ENCODE measurements at places on chromosomes 11 and 22.

- no peak for DNase-seq
Observed at GRCh38 chr11:108975641-108976071, 310.8 kb downstream of the DDX10 start.

- peak; percentile 91 for DNase-seq
Observed at GRCh38 chr22:50326956-50327710, at the start of gene DENND6B. TSS of gene DENND6B (minus strand) at chr22:50327012. CDS start at chr22:50326988, 24 bp downstream.

GRCh38 chr11:9516113-9516512 lies 55.3 kb downstream of the ZNF143 start:
- no peak for DNase-seq

DNA sequence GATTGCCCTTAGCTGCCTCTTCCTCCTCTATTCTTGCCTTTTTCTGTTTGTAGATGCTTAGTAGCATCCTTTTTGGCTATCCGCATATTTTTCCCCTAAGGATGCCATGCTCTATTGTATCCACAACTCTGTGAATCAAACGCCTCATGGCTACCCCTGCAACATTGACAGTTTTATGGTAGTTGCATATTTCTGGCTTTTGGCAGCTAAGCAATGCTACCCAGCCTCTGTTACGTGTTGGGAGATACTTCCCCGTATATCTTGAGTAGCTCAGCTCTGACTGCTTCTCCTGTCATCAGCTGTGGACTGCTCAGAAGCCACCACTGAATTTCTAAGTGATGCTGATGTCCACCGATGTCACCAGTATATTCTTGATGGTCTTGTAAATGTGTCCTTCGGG lies 15.1 kb upstream of the SLC3A2 start:
- DNase-seq, result no peak

DNA sequence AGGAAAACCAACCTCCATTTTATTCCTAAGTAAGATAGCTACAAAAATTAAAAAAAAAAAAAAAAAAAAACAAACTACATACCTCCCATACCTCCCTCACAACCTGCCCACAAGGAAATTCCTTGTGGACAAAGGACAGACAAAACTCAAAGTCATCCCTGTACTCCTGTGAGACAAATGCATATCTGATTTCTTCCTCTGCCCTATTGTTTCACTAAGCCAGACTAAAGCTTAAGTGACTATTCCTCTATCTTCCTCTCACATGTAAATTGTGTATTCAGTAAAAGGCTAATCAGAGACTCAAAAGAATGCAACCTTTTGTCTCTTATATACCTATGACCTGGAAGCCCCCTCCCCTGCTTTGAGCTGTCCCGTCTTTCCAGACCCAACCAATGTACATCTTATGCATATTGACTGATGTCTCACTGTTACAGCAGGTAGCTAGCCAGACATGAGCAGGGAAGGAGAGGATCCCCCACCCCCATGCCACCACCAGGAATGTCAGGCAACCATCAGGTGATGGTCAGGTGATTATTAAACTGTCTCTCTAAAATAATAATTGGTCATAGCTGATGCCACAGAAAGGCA lies 289.4 kb downstream of the SBF2 start:
- DNase-seq, result no peak

- peak; percentile 69 for DNase-seq
Observed at GRCh38 chr11:10693509-10694081, at the start of gene IRAG1. TSS of gene IRAG1 (minus strand) at chr11:10693755. CDS start at chr11:10693602, 153 bp downstream.

DNA sequence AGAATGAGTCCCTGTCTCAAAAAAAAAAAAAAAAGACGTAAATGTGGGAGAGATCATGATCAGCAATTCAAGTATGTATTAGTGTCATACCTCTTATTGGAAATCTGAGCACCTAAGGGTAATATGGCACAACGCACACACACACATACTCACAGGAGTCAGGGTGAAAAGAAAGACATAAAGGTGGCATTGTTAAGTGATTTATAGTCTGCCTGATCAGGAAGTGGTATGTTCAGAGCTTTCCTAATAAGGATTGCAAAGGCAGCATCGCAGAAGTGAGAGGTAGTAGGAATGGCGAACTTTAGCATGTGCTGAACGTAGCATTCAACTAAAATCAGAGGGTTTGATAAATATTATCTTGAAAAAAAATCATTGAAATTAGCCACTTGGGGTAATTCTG lies 854.3 kb downstream of the METTL15 start:
- DNase-seq, result no peak

DNA sequence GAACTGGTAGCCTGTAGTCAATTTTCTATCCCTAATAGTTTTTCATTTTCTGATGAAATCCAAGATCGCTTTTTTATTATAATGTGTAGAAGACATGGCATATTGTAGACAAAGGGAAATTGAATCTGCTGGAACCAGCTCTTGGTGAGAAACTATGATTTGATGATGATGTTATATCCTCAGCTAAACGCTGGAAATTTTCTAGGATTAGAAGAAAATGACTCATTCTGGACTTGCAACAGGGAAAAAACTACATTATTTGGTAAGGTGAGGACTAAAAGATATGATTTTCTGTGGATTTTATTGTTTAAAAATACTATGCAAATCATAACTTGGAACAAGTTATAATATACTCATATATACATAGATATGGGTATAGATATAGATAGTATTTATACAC lies 14.1 kb upstream of the PGM2L1 start:
- DNase-seq, result no peak

DNA sequence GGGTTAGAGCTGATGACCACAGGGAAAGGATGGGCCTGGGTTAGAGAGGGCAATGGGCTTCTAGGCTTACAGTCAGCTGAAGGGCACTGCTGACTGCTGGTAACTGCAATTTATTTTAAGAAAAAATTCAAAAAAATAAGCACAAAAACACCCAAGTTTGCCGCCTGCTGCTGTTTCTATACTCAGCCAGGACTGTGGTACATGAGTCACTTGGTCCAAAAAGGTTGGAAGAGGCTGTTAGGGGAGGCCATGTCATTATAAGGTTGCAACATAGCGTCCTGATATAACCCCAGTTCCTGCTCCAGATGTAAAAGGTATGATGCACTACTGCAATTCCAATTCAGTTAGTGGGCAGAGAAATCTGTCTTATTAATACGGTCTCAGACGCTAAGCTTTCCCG lies 98.9 kb downstream of the ETS1 start:
- no peak for DNase-seq

DNA sequence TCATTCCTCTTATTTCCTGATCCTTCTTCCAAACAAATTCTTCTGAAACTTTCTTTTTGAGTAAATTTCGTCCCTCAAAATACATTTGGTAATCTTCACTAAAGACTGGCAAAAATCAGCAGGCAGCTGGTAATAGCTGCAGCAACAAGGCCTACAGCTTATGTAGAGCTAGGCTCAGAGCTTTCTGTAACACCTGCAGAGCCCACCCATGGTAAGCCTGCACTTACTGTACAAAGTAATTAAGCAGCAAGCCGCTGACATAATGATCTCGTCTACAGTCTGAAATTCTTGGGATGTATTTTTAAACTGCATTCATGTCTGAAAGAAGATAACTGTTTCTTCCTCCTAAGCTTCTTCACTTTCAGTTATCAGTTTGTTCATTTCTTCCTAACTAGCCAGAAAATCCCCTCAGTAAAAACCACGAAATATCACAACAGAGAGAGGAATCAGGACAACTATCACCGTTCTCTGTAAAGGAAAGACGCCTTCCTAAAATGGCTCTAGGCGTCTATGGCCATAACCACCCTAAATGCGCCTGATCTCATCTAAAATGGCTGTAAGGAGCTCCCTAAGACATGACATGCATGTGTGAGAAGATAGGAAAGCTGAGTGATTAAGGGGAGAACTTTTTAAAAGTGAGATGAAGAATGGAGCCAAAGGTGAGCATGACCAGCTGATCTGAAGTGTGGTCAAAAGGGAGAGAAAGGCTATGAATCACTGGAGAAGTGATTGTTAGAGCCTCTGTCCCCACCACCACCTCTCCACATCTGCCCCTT lies 56.2 kb downstream of the DENND5A start:
- no peak for DNase-seq

DNA sequence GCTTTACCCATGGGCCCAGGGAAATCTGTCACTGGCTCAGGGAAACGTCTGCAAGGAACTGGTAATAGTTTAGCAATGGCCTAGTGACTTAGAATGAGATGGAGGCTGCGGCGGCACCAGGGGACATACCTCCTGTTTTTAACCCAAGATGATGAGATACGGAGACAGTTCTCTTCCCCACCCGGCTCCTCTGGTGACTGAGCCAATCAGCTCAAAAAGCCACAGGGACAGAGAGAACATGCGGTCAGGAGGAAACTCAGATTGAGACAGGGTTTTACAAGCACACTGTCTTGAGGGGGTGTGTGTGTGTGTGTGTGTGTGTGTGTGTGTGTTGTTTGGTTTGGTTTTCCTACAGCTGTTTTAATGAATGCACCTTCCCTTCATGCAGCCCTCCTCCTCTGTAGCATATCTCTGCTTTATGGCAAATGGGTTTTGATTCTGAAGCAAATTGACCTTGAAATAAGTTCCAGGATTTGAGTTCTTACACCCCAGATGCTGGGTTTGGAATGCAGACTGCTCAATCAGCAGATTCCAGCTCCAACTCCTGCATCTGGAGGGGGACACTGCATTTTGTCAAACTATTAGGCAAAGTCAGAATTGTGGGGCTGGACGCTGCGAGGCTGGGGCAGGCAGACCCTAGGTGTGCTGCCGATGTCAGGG lies 246.2 kb downstream of the NTM start:
- no peak for DNase-seq

GRCh38 chr11:12123799-12124198 lies 13.4 kb downstream of the MICAL2 start:
- no peak for DNase-seq

Measured in psoas muscle (tissue), 8 donors.